Effector memory CD8-positive, alpha-beta T cell (primary cell): ENCODE measurements at places on chromosomes 7 and 10.

DNA sequence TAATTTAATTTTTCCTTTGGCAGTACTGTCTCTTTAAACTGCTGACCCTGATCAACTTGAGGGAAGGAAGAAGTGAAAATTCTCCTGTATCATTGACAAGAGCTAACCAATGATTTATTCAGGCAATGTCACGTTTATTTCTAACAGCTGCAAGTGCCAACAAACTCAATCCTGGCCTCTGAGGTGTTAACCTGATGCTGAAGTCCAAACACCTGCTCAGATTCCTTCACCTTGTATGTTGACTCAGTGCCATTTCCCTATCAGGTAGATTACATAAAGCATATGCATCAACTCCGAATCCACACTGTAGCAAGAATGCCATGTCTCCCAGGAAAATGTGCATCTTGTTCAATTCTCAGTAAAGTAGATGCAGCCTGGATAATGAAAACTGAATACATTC lies 820.0 kb downstream of the XPNPEP1 start:
- H3K27ac ChIP-seq: no peak overlapping the region
- no peak overlapping the region for H3K4me3 ChIP-seq
- no peaks in the 10 kb centered on the region for H3K36me3 ChIP-seq
- no peaks in the 10 kb centered on the region for H3K4me1 ChIP-seq
- no peaks in the 10 kb centered on the region for H3K27me3 ChIP-seq
- DNase-seq: no peak

- H3K27me3 ChIP-seq: peaks cover 27% of the 10 kb centered on the region
- H3K4me1 ChIP-seq: no peaks in the 10 kb centered on the region
- H3K27ac ChIP-seq: no peak overlapping the region
- no peak overlapping the region for H3K4me3 ChIP-seq
Measured at GRCh38 chr7:134246761-134247160, 70.0 kb downstream of the SLC35B4 start.

- peaks cover 57% of the 10 kb centered on the region for H3K27me3 ChIP-seq
- no peak overlapping the region for H3K4me3 ChIP-seq
- DNase-seq: no peak
- H3K27ac ChIP-seq: no peak overlapping the region
- peaks cover 3% of the 10 kb centered on the region for H3K4me1 ChIP-seq
Measured at GRCh38 chr10:1467334-1468076, 269.8 kb downstream of the ADARB2 start.

DNA sequence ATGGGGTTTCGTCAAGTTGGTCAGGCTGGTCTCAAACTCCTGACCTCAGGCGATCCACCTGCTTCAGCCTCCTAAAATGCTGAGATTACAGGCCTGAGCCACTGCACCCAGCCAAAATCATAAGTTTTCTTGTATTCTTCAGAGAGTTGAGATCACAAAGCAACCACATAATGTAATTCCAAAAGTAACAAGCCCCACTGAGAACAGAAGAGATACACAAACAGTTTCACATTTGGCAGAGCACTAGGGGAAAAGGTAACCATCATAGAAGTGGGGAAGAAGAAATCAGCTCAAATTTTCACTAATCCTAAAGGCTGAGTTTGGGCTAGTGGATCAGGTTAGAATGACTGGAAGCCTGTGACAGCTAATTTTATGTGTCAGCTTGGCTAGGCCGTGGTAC lies 5.4 kb upstream of the CEP41 start:
- peaks cover 2% of the 10 kb centered on the region for H3K4me1 ChIP-seq
- no peak overlapping the region for H3K4me3 ChIP-seq
- H3K27ac ChIP-seq: no peak overlapping the region
- H3K27me3 ChIP-seq: peaks cover 13% of the 10 kb centered on the region
- H3K36me3 ChIP-seq: no peaks in the 10 kb centered on the region

- H3K36me3 ChIP-seq: peaks cover 17% of the 10 kb centered on the region
- peaks cover 64% of the 10 kb centered on the region for H3K27me3 ChIP-seq
- H3K4me1 ChIP-seq: peaks cover 11% of the 10 kb centered on the region
- peak overlapping the region; percentile 40 for H3K4me3 ChIP-seq
Measured at GRCh38 chr7:20783700-20784387, 2.8 kb downstream of the SP8 start.

DNA sequence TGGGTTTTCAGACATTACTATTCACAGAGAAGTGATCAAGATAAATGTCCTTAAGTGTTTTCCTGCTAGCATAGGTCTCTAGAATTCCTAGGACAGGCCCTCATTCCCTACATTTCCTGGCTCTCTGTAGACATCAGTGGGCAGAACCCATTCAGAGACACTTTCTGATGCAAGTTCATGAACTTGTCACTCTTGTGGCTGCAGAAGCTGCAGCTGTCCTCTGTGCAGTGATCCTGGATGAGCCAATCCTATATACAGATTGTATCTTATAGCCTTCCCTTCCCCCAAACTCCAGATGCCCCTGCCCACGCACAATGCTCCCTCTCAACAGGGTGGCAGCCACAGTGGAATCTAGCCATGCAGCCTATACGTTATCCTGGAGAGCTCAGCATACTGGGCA lies 12.6 kb upstream of the GRB10 start:
- H3K27me3 ChIP-seq: peaks cover 76% of the 10 kb centered on the region
- no peak for DNase-seq
- H3K4me1 ChIP-seq: peaks cover 2% of the 10 kb centered on the region
- H3K4me3 ChIP-seq: no peak overlapping the region
- no peak overlapping the region for H3K27ac ChIP-seq
- H3K36me3 ChIP-seq: no peaks in the 10 kb centered on the region

GRCh38 chr10:12943425-12943824 lies 58.1 kb downstream of the CCDC3 start:
- H3K27ac ChIP-seq: no peak overlapping the region
- peaks cover 41% of the 10 kb centered on the region for H3K27me3 ChIP-seq

- no peaks in the 10 kb centered on the region for H3K27me3 ChIP-seq
- H3K27ac ChIP-seq: peak overlapping the region; percentile 71
- DNase-seq: no peak
- H3K4me1 ChIP-seq: peaks cover 27% of the 10 kb centered on the region
Measured at GRCh38 chr10:100347568-100348195, 649 bp downstream of the SCD start.
